ENCODE measurements at places on chromosomes 6 and 20.

- peak; percentile 37 for DNase-seq
Measured at GRCh38 chr20:37907677-37908401, 4.9 kb downstream of the VSTM2L start.

- no peak for DNase-seq
Measured at GRCh38 chr6:44651604-44652003, 264.1 kb downstream of the CDC5L start.

DNA sequence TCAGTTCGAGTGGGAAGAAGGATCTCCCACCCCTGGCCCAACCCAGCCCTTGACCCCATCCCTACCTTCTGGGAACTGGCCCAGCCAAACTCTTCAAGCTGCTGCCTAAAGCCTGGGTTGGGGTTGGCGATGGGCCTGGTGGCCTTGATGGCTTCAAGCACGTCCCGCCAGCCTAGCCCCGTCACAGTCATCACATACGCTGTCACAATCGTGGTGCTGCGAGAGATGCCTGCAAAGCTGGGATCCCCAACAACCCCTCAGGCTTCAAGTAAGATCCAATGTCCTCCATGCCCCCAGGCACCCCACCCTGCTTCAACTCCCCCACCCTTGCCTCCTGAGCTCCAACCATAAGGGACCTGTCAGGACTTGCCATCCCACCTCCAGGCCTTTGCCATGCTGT lies 7.8 kb downstream of the DUSP15 start:
- no peak for DNase-seq

GRCh38 chr6:111606620-111607115 lies 990 bp upstream of the TRAF3IP2 start:
- DNase-seq, result peak; percentile 22

- no peak for DNase-seq
Measured at GRCh38 chr20:56453352-56453751, 15.1 kb upstream of the RTF2 start.

DNA sequence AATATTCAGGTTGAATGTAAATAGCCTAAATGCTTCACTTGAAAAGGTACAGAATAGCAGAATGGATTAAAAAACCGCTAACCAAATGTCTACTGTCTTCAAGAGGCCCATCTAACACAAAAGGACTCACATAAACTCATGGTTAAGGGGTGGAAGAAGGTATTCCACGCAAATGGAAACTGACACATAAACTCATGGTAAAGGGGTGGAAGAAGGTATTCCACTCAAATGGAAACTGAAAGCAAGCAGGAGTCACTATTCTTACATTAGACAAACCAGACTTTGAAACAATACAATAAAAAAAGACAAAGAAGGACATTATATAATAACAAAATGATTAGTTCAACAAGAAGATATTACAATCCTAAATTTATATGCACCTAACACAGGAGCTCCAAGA lies 38.3 kb upstream of the PKIB start:
- no peak for DNase-seq

DNA sequence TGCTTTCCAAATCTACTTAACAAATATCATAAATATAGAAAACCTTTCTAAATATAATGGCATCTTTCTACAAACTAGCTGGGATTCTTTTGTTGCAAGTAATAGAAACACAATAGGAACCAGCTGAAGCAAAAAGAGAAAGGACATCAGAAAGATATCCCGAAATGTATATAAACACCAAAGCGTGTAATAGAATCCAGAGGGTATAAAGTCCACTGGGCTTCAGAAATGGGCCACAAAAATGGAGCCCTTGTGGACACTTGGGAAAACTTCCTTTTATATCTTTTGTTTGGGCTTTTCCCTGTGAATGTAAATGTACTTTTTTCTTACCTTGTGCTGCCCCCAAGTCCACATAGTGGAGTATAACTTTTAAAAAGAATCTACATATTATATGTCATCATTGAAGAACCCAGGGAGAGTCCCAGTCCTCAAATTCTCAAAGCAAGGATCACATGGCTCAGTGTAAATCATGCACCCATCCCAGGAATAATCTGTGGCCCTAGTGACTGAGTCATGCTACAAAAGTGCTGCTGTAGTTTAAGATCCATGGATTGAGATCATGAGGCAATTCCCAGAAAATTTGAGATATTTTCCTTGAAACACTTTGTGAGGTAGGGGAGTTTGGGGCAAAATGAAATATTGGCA lies 457.0 kb downstream of the EPM2A start:
- DNase-seq, result no peak

GRCh38 chr6:112697265-112697664 lies 350.1 kb downstream of the RFPL4B start:
- DNase-seq, result no peak

GRCh38 chr6:33215271-33216116 lies 7.2 kb downstream of the RING1 start:
- no peak for DNase-seq

- DNase-seq, result no peak
Measured at GRCh38 chr20:5297280-5298004, 19.3 kb downstream of the PROKR2 start.

GRCh38 chr20:16472045-16472872 lies 101.0 kb downstream of the KIF16B start:
- DNase-seq, result no peak

- DNase-seq, result no peak
Measured at GRCh38 chr6:47303342-47303741, 6.4 kb downstream of the TNFRSF21 start.

GRCh38 chr6:150759483-150759882 lies 106.0 kb upstream of the MTHFD1L start:
- DNase-seq, result no peak

GRCh38 chr20:6613280-6613861 lies 154.1 kb upstream of the BMP2 start:
- no peak for DNase-seq

DNA sequence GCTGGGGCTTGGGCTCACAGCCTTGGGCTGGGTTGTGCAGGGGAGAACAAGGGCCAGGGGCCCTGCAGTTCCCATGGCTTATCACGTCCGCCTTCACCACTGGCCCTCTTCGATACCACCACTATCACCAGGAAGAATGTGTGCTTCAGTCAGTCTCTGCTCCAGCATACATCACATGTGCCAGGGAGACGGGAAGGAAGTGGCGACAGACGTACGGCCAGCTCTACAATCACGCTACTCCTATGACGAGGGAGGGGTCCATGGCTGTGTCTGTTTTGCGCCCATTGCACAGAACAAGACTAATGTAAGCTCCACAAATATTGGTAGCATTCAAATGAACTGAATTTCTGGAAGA lies 72.1 kb downstream of the TRAM2 start:
- DNase-seq, result no peak
